SK-N-SH treated with all-trans-retinoic acid at 6 μM for 48 hours (cell line): ENCODE measurements at places on chromosomes 1 and 21.

GRCh38 chr1:40709100-40709801 lies 17.7 kb downstream of the NFYC start:
- ATAC-seq = peak; percentile 98

- ATAC-seq = no peak
These were observed 61.6 kb upstream of the DEPDC1 start for GRCh38 chr1:68558321-68559026.

DNA sequence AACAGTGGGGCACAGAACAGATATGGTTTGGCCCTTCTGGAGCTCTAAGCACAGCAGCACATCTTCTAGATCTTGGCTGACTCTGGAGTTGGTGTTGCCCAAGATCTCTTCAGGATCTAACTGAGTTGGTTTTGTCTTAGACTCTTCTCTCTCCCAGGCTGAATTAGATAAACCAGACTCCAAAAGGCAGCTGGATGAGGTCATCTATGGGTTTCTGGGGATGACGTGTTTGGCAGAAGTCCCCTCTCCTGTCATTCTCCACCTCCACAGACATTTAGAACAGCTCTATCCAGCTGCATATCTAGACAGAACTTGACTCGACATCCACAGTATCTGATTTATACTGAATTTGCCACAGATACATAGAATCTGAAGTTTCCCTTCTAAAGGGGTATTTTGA lies 75.3 kb downstream of the ST6GALNAC5 start:
- ATAC-seq = peak; percentile 25; the same call in 2 of the 3 replicates

- ATAC-seq = no peak
These were observed 2.7 kb upstream of the ZNF692 start for GRCh38 chr1:248861616-248862015.

- no peak for ATAC-seq
These were observed 12.2 kb downstream of the STYXL2 start for GRCh38 chr1:167106119-167106461.

- ATAC-seq = no peak
These were observed 97.3 kb downstream of the SPSB1 start for GRCh38 chr1:9389968-9390367.

DNA sequence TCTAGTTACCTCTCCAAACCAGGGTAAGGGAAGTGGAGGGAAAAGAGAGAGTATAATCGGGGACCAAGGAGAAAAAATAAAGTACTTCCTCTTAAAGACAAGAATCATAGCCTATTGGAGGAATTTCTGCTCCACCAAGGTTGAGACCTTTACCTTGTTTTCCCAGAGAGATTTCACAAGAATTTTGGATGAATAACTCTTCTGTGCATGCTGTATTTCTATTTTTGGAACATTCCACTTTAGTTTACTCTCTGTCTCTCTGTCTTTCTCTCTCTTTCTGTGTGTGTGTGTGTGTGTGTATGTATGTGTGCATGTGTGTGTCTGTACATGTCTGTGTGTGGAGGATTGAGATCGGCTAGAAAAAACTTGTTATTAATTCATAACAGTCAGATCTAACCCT lies 318.4 kb upstream of the RGS18 start:
- ATAC-seq = no peak

GRCh38 chr1:186519982-186520381 lies 59.1 kb upstream of the PDC start:
- ATAC-seq = no peak

DNA sequence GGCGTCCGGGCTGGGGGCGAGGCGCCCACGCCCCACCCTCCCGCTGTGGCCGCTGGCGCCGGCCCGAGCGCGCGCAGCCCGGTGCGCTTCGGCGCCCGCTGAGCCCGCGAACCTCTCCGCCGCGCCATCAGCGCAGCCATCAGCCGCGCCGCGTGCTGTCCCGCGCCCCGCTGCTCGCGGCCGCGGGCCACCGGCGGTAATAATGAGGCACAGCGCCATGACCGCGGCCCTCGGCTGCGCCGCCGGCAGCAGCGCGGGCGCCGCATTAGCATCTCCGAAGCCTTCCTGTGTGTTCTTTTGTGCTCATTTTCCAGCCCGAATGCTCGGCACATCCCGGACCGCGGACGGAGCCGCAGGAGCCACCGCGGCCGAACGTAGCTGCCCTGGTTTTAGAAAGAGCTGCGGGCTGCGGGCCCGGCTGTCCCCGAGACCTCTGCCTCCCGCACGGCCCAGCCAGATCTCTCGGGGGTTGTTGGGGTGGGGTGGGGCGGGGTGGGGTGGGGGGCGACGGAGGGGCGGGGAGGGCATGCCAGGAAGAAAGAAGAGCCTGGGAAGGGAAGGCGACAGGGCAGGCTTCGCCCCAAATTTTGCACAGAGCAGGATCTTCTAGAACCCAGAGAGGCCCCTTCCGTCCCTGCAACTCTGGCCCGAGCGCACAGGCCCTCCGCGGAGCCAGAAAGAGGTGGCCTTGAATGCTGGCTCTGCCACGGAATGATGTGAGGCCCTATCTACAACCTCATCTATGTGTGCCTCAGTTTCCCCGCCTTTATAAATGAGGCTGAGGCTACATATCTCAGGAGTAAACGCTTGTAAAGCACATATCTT lies 55.3 kb downstream of the RRAGC start:
- ATAC-seq = peak; percentile 62

GRCh38 chr1:88740784-88741183 lies 56.7 kb downstream of the PKN2 start:
- no peak for ATAC-seq

GRCh38 chr1:29050166-29050565 lies 73.5 kb downstream of the TMEM200B start:
- ATAC-seq = peak; percentile 26; the same call in 1 of the 3 replicates

GRCh38 chr1:90838720-90839119 lies 121.6 kb upstream of the BARHL2 start:
- ATAC-seq = no peak

- no peak for ATAC-seq
These were observed 275.8 kb upstream of the ST6GALNAC5 start for GRCh38 chr1:76591461-76591860.

- no peak for ATAC-seq
These were observed 11.5 kb downstream of the TNFSF4 start for GRCh38 chr1:173195596-173196088.

DNA sequence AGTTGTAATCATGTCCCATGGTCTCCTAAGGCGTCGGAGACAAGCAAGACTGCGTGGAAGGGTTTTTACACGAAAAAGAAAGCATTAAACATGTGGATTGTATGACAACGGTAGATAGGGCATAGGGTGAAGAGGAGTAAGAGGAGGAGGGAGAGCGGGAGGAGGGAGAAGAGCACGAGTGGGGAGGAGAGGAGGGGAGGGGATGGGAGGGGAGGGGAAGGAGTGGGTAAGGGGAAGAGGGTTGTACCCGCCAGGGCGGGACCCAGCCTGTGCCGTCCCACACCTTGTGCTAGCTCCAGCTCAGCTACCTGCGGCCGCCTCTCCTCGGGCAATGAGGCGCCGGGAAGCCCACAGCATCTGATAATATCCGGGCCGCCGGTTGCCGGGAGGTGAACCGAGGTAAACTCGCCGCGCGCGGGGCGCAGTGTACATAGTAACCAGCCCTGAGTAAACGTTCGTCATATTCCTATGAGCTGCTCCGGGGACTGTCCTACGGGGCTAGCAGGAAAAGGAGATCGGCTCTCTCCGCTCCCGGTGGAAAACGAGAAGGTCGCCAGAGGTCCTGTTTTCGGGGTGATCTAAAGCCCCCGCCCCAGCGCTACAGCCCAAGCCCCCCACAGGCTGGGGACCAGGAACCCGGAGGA lies 449 bp upstream of the RCAN3 start:
- ATAC-seq = peak; percentile 82

DNA sequence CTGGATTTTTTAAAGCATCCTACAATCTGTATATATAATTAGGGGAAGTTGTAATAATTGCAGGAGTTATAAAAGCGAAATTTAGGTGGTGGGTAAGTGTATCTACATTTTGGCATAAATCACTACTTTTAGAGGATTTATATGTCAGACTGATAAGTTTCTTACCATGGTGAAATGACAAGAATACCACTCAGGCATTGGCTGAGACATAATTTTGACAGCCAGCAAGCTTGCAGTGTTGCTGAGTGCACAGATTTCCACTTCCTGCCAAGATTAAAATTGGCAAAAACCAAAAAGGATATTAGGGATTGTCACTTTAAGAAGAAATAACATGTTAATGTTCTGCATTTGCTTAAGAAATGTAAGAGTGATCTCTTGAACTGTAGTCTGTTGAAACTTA lies 28.2 kb downstream of the NFIA start:
- no peak for ATAC-seq

DNA sequence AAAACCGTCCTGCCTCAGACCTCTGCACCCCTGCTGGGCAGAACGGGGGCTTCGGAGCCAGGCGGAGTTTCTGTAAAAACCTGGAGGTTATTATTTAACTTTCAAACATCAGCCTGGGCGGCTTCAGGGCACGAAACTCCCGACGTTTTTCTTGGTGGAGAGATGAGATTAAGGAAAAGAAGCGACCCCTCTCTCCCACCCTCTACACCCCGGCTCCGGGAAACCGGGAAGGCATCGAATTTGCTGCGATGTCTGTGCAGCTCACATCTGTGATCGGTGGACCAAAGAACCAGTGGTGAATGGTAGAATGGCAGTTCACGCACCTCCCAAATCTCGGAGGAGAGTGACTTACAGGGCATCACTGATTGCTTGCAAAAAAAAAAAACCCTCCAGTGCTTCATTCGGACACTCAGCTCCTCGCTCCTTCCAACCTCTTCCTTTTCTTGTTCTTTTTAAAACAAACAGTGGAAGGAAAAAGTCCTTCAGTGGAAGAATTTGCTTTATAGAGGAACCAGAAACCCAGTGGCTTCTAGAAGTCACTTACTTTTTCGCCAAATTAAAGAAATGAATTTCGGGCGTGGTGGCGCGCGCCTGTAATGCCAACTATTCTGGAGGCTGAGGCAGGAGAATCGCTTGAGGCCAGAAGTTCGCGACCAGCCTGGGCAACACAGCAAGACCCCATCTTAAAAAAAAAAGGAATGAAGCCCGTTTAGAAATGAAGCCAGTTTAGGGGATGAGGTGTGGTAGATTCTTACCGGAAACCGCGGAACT lies 884 bp downstream of the PHACTR4 start:
- ATAC-seq = peak; percentile 51

- ATAC-seq = no peak
These were observed 1.9 kb upstream of the MFN2 start for GRCh38 chr1:11978301-11978700.

- no peak for ATAC-seq
These were observed 5.1 kb downstream of the IBA57 start for GRCh38 chr1:228170666-228171065.

DNA sequence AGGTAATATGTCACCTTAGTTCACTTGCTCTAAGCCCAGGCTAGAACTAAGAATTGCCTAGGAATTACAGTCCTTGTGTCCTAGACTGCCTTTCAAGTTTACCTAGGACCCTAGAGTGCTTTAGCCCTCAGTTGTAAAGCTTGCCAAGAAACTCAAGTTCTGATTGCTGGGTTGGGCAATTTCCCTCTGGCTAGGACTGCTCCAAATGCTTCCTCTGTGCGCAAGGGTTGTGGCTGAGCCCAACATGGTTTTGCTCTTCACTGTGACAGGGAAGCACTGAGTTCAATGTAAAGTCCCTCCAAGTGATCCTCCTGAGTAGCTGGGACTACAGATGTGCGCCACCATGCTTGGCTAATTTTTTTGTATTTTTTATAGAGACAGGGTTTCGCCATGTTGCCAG lies 102.3 kb upstream of the NEK7 start:
- no peak for ATAC-seq

DNA sequence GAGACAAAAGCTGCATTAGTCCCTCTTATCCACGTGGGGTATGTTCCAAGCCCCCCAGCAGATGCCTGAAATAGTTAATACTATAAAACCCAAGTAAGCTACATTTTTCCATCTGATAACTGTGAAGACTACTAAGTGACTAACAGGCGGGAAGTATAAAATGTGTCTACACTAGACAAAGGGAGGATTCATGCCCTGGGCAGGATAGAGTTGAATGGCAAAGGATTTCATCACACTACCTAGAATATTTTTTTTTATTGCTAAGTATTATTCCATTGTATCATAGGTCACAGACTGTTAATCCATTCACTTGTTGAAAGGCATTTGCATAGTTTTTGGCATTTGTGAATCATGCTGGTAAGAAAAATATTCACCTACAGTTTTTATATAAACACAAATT lies 26.4 kb upstream of the CFHR4 start:
- no peak for ATAC-seq

GRCh38 chr1:156571261-156571852 lies 1.0 kb downstream of the IQGAP3 start:
- ATAC-seq = peak; percentile 81

- no peak for ATAC-seq
These were observed 82.5 kb downstream of the C4BPA start for GRCh38 chr1:207186503-207186902.

- peak; percentile 73 for ATAC-seq
These were observed at the start of gene KCNA2 for GRCh38 chr1:110605901-110606656. Gene KCNA2 (minus strand): TSS chr1:110606358. CDS start chr1:110604782, 1,576 bp downstream.

- ATAC-seq = peak; percentile 88
These were observed 40.6 kb upstream of the MARK1 start for GRCh38 chr1:220487297-220487820.

- ATAC-seq = no peak
These were observed 73.3 kb downstream of the NVL start for GRCh38 chr1:224256640-224257039.

- no peak for ATAC-seq
These were observed 7.0 kb downstream of the TRIM11 start for GRCh38 chr1:228399531-228400236.

DNA sequence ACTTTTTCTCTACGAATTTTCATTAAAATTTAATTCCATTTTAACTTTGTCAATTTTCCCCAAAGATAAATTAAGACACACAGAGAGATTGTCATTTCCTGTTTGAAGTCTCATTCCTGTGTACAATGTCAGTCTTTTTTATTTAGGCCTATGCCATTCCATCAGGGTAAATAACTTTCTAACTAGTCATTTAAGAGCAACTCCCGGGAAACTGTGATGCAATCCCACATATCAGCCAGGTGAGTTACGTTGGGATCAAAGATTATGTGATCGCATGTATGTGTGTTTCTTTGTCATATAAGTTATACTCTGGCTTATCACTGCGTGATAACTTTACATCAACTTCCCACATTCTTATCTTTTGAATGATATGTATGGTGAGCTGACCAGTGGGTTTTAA lies 86.1 kb upstream of the S1PR1 start:
- no peak for ATAC-seq

- ATAC-seq = no peak; the same call in 2 of the 3 replicates
These were observed 50.9 kb downstream of the PTPN14 start for GRCh38 chr1:214500340-214501055.

DNA sequence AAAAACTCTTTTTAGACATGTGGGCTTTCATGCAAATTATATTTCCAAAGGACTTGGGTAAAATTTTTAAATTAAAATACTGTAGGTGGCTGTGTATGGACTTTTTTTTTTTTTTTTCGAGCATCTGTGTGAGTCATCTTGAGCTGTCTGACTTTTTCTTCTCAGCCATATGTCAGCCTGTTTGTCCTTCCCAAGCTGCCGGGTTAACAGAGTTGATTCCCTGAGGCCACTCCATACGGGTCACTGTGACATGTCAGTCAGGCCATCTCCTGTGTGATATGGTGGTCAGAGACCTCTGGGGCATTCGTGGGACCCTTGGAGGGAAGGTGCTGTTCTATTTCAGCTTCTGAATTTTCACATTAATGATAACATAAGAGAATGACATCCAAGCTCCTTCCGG lies 148.3 kb downstream of the KCNJ6 start:
- ATAC-seq = no peak
